ENCODE measurements at places on chromosomes 2 and 18. TPM values are rescaled to one million over a fixed set of nuclear protein-coding genes. Genes with fewer than 3 reads are reported as not detected.

DNA sequence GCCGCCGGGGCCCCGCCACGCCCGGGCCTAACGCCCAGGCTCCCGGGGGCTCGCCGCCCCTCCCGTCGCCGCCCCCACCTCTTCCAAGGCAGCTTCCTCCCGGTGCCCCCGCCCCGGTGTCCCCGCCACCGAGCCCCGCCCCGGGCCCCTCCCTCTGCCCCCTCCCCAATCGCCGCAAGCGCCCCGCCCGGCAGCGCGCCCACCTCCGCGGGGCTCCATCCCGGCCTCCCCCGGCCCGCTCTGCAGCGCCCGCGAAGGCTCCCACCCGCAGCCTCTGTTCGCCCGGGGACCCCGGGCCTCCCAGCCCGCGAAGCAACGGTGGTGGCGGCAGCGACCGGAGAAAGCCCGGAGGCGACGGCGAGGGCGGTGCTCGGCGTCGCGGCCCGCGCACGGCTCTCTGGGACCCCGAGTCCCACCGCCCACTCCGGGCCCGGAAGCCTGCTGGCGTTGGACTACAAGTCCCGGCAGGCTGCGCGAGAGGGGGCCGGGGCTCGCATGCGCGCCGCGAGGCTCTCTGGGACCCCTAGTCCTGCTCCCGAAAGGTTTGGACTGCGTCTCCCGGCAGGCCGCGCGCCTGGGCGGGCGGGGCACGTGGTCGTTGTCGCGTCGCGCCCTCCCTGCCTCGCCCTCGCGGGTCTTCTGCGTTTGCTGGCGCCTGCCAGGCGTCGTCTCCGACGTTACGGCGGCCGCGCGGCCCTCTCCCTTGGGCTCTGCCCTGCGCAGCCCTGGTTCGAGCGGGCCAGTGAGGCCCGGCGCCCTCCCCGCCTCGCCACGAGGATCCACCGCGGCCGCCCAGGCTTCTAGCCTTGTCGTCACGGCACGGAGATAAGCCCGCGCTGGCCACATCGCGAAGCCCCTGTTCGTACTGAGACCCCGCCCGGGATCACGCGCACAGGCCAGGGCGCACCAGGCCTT lies at the start of gene STK25:
Gene STK25 (minus strand): TSS at position 345 of the 915 bp plus-strand sequence. CDS start 549 bp downstream, outside the sequence.
- DNase-seq: peak; percentile 100

DNA sequence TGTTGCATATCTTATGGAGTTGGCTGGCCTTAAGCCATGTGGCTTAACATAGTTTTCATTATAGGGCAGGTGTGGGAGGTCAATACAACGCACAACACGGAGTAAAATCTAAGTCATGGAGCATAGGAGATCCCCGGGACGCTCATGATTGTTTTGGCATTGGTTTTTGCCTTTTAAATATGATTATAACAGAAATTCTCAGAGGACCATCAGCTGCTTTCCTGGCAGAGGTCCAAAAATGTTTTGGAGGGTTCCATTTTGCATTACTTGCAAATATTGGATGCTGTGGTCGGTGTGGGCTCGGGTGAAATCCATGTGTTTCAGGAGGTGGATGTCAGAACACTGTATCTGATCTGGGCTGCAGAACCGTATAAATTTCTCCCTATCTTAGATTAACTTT lies 3.4 kb downstream of the NCOA1 start:
- DNase-seq: no peak

ACMSD gene
- total RNA-seq: not detected

CD8B gene
- total RNA-seq: not detected

GREB1 gene
- total RNA-seq: 30.8 TPM
